LHCN-M2 (cell line): ENCODE measurements at places on chromosomes 3 and 15. TPM values are rescaled to one million over a fixed set of nuclear protein-coding genes. Genes with fewer than 3 reads are reported as not detected.

TRIM59 gene
- total RNA-seq = 33.0 and 45.5 TPM in 2 replicates

DNA sequence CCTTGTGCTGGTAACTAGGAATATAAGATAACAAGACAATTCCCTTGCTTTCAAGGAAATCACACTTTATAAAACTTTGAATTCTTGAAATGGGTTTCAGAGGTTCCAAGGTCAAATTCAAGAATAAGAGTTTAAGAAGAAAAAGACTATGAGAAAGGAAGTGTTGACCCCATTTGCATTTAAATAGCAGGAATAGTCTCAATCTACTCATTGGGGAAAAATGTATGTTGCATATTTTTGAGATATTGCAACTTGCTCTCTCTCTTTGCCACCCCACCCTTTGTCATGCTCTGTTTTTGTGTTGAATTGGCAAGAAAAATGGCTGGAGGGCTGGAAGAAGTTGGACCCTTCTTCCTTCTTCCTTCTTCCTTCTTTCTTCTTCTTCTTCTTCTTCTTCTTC lies 699.2 kb downstream of the TUSC7 start:
- DNase-seq = no peak

GRCh38 chr15:38464675-38465074 lies 10.7 kb downstream of the FAM98B start:
- no peak for DNase-seq

DNA sequence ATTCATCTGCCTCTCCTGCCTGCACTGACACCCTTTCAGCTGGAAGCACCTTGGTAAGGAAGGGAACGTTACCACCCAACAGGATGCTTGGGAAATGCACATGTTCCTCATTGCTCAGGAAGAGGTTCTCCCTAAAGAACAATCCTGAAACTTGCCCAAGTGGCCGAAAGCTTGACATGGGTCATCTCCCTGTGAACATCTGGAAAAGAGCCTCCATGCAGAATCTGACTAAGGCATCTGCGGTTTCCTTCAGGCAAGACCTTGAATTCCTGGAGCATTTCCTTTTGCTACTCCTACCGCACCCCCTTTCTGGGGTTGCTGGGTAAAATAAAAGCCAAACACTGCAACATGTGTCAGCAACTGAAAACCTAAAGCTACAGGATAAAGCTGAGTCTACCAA lies 68.7 kb upstream of the SNRK start:
- peak; percentile 51 for DNase-seq

- DNase-seq = peak; percentile 38
These were observed 60.2 kb upstream of the ACP3 start for GRCh38 chr3:132256989-132257388.

DNA sequence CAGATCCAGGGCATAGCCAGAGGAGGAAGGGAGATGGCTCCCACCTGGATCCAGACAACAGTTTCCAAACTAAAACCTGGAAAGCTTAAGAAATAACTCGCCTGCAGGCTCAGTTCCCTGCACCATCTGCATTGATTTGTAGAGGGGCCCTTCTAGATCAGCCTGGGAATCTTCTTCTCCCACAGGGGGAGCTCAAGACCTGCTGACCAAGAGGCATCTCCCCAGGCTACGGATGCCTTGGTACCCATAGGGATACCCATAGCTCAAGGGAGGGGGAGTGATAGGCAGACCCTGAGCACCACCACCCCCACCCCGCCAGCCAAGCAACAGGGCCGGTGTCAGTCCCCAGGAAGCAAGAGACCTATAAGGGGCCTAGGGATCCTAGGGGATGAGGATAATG lies 28.0 kb upstream of the DCLK3 start:
- peak; percentile 10 for DNase-seq
